WERI-Rb-1 (cell line): ENCODE measurements at places on chromosomes 2 and 18.

DNA sequence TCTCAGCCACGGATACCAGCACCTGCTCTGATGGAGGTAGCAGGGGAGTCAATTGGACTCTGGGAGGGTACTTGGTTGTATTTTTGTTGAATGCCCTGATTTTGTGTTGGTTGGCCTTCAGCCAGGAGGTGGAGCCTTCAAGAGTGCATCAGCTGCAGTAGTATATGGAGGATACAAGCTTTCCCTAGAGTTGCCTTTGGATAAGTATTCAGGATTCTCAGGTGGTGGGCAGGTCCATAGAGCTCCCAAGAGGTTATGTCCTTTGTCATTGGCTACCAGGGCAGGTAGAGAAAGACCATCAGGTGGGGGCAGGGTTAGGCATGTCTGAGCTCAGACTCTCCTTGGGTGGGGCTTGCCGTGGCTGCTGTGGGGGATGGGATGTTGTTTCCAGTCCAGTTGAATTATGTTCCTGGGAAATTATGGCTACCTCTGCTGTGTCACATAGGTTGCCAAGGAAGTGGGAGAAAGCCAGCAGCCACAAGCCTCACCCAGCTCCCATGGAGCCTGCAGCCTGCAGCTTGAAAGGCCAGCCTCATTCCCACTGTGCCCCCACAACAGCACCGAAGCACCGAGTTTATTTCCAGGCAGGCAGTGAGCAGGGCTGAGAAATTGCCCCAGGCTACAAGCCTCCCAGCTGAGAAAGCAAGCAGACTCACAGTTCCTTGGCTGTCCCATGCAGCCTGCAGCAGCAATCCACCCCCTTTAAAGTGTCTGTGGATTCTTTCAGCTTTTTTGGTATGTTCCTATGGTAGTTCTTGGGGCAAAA lies 38.6 kb upstream of the CHST9 start:
- no peak for DNase-seq

DNA sequence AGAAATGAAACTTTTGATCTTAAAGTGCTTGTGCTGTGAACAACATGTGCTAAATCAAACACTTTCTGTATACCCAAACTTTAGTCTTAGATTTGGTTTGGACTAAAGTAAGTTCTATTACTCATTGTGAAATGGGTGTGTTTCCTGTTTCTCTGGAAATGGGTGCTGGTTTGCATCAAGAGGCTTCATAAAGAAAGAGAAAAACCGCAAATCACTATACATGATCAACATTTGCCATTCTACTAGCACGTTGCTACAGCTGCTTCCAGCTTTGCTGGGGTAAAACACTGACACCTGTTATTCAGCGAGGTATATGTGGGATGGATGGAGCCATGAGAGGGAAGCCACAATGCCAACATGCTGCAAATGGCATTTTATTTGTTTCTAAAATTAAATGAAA lies 547.0 kb upstream of the ACVR2A start:
- no peak for DNase-seq

DNA sequence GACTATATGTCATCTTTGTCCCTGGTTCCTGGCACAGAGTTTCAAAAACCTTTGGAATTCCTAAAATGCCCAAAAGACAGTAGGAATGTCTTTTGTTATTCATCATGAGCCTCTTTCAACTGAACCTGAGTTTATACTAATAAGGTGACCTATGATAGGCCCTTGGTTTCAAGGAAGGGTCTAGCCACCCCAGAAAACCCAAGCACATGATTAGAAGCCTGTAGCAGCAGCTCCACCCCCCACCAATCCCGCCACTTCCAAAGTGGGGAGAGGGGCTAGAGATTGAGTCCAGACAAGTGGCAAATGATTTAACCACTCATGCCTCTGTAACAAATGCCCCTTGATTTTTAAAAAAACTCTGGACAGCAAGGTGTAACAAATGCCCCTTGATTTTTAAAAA lies 56.8 kb downstream of the ADD2 start:
- DNase-seq = no peak

- DNase-seq = no peak
These were observed 2.0 kb upstream of the ANKRD29 start for GRCh38 chr18:23664674-23665073.

DNA sequence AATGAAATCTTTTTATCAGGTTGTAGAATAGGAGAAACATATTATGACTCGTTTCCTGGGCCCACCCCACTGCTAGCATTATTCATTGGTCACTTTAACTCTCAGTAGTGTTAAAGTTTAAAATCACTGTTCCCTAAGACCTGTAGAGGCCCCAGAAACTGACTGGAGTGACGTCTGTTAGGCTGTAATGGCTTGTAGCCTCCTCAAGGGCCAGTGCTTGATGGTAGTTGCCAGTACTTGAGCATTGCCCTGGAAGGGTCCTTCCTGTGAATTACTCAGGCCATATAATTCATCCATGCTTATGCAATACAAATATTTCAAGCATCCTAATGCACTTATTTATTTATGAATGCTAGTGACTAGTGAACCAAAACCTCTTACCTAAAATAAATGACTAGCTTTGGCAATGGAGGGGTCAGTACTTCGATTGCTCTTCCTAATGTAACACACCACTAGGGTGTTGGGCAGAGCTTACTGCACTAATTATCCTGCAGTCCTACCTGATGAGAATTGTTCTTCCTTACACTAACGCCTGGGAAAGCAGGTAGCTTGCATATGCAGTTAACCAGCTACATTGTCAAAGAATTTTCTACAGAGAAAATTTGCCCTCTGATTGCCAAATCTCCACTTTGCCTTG lies 31.2 kb downstream of the ARHGAP25 start:
- DNase-seq = no peak

GRCh38 chr2:70347831-70348230 lies 46.0 kb upstream of the FAM136A start:
- no peak for DNase-seq

DNA sequence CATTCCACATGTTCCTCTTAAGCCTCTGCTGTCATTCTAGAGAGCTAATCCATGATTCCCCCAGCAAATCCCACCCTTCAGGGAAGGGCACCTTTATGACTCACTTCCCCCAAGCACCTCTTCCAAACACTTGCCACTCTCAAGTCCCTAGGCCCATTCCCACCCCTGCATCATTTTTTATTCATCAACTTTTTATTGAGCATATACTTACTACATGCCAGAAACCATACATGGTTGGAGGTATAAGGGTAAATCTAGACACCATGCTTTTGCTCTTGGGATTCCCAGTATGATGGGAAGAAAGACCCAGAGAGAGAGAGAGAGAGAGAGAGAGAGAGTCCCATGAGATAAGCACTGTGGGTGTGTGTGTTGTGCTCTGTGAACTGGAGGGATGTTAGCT lies 87.9 kb downstream of the MAPK4 start:
- DNase-seq = no peak

DNA sequence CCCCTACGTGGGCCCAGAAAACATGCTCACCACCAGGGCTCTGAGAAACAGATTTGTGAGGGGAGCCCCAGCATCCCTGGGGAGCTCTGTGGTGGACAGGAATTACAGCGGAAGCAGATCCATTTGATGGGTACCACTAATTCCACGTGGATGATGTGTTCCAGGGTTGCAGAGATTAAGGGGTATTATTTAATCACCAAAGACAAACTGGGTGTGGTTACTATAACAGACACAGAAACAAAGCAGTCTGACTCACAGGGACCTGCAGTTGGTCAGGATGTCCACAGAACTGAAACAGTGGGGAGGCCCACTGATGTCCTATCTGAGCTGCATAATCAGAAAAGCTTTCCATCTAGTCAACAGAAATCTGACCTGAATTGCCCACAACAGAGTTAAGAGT lies 65.8 kb downstream of the PSMG2 start:
- DNase-seq = no peak

DNA sequence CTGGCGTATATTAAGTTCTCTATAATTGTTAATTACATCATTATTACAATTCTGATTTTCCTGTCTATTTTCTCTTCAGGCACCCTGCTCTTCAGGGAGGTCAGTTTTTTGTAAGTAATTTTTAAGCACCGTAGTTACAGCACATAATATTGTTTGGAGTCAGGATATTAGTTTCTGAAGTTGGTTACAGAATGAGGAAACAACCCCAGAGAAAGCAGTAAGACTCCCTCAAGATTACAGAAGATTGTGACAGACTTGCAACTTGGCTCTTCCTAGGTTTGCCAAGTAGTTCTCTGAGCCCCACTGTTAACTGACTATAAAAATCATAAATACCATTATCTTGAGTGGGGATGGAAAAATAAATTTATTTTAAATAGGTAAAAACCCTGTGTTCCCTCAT lies 921 bp downstream of the RPE start:
- DNase-seq = no peak

DNA sequence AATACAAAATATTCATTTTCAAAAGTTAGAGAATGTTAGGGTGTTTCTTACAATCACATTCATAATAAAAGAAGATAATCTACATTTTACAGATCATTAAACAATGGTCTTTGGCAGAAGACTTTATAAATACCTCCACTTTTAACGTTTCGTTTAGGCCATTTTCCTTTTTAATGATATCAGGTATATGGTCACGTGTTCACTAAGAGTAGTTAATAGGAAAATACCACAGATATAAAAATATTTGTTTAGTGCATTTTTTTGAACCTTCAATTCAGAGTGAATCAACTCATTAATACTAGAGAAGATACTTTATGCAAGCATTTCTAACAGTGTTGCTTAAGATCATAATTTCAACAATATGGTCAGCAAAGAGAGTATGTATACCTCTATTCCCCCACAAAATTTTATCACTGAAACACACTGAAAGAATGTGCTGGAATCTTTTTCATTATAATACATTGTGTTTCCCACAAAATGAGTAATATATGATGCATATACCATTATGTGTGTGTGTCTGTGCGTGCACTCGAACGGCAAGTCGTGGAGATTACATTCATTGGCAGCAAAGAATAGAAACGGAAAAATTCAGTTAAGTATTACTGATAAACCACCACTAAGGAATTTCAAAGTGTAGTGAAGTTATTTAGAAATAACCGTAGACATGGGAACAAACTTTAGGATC lies 319.9 kb upstream of the THUMPD2 start:
- DNase-seq = no peak

GRCh38 chr2:177433402-177433801 lies 40.8 kb downstream of the AGPS start:
- DNase-seq = no peak

- no peak for DNase-seq
These were observed 46.8 kb downstream of the RNF138 start for GRCh38 chr18:32138332-32138982.

DNA sequence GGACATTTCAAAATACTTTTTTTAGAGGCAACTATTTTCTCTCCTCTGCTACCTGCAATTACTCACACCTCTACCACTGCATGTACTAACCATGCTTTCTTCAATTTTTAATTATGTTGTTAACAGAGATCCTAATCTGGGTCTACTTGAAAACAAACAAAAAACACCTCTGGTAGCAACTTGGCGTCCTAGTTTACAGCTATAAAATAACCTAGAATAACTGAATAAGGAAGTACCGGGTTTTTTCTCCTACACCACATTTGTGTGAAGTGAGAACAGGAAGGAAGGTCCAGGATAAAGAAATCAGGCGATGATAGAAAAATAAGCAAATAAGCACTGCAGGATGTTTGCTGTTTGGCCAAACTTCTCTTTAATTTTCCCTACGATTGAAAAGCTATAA lies 633.5 kb downstream of the LRP1B start:
- no peak for DNase-seq

DNA sequence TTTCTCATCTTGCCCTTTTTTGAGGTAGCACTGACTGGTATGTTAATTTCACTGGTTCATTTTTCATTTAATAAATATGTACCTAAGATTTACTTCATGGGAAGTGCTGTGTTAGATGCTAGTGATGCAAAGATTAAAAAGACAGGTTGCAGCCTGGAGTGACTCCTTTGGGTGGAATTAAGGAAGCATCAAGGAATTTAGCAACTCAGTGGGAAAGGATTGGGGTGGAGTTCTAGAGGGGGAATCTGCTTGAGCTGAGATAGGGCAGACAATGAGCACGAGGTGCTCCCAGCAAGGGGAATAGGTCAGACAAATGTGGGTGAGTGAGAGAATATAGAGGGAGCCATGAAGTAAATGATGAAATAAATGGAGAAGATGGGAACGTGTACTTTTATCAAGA lies 57.0 kb downstream of the LYPD6 start:
- DNase-seq = no peak

- no peak for DNase-seq
These were observed 240.6 kb upstream of the NT5C1B start for GRCh38 chr2:18829976-18830375.

DNA sequence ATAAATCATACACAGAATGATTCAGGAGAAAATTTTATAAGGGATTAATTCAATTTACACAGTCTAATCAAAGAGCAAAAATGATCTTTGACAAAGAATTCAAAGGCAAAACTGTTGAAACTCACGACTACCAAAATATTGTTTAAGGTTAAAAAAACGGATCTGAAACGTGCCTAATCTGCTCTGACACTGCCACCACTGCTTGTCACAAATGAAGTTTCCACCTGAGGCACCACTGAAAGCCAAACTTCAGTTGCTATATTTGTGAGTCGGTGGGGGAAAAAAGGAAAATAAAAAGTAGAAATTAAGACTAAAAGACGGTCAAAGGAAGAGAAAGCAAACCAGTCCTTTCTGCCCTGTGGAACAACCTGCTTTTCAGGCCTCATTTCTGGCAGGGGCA lies 140.6 kb upstream of the DNMT3A start:
- DNase-seq = no peak

- DNase-seq = no peak
These were observed 12.6 kb upstream of the PKDCC start for GRCh38 chr2:42035241-42035640.

- no peak for DNase-seq
These were observed 3.2 kb downstream of the YPEL5 start for GRCh38 chr2:30149976-30150375.

DNA sequence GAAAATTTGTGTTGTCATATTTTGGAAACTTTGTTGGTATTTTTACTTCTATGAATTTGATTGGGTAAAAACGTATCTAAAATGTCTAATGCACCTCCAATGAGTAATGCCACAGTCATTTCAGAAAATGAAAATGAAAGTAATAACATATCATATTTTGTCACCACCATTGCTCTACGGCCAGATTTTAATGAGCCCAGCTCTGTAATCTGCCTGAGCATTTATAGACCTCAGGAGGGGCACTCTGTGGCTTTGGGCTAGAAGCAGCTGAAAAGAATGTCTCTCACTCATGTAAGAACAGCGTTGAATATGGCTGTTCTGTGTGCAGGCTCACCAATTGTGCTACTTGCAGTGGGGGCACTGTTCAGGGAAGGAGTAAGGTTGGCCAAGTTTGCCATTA lies 32.7 kb upstream of the ABCA12 start:
- DNase-seq = no peak

- no peak for DNase-seq
These were observed 7.3 kb upstream of the FAM237A start for GRCh38 chr2:206635015-206635414.

DNA sequence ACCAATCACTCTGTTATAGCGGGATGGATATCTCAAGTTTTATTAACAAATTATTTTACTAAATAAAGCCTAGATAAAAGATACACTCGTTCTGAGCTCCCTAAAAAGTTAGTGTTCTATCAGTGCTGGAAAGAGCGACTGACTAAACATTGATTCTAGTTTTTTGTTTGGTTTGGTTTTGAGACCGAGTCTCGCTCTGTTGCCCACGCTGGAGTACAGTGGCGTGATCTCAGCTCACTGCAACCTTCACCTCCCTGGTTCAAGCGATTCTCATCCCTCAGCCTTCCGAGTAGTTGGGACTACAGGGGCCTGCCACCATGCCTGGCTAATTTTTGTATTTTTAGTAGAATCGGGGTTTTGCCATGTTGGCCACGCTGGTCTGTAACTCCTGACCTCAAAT lies 73.8 kb upstream of the CDCA7 start:
- no peak for DNase-seq
